ENCODE measurements at places on chromosomes 11 and 22.
A peak's percentile ranks its signal among the peaks of the same experiment; 100 is the strongest.

DNA sequence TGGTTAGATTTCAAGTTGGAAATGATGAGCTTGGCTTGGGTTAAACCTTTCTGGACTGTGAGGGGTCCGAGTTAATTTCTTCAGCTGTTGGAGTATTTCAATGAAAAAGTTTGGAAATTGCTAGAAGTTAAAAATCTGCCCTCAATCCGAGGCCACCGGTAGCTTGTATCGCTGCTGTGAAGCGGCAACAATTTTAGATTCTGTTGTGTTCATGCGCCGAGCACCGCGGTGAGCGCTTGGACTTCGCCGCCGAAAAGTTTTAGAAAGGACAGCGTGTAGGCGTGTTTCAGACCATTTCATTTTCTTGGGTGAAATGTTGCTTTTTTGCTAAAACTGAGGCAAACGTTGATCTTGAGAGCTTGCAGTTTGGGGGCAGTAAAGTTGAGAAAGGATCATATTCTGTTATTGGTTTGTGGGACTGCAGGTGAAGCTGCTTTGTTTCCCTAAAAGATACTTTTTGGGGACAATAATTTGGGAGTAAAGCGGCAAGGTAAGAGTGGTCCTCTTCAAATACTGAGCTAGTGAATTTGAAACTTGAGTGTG, 928 bp downstream of the FBXO7 start:
- no peak for DNase-seq

DNA sequence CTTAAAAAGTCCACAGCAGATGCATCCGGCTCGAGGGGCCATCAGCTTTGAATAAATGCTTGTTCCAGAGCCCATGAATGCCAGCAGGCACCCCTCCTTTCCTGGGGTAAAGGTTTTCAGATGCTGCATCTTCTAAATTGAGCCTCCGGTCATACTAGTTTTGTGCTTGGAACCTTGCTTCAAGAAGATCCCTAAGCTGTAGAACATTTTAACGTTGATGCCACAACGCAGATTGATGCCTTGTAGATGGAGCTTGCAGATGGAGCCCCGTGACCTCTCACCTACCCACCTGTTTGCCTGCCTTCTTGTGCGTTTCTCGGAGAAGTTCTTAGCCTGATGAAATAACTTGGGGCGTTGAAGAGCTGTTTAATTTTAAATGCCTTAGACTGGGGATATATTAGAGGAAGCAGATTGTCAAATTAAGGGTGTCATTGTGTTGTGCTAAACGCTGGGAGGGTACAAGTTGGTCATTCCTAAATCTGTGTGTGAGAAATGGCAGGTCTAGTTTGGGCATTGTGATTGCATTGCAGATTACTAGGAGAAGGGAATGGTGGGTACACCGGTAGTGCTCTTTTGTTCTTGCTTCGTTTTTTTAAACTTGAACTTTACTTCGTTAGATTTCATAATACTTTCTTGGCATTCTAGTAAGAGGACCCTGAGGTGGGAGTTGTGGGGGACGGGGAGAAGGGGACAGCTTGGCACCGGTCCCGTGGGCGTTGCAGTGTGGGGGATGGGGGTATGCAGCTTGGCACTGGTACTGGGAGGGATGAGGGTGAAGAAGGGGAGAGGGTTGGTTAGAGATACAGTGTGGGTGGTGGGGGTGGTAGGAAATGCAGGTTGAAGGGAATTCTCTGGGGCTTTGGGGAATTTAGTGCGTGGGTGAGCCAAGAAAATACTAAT, 1.9 kb downstream of the NEAT1 start:
- DNase-seq, result no peak

DNA sequence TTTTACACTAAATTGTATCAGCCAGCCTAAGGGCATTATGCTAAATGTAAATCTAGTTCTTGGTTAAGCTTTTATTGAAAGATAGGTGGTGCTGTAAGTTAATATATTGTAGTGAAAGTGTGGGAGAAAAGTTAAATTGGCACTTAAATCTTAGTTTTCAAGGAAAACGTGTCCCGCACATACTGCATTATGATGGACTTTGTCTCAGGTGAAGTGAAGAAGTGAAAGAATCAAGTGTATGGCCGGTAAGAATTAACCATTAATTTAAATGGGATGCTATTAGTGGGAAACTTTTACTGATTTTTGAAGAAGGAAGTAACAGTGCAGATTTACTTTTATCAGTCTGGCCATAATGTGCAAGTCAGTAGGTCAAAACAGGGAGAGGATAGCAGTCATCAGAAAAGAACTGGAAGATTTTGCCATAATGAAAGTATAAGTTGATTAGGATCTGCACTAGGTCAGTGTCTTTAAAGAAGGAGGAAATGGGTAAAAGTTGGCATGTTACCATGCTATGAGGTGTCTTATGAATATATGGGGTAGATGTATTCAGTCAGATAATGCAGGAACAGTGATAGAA, 81.6 kb downstream of the PDHX start:
- no peak for DNase-seq

GRCh38 chr11:62001450-62002191, 34.2 kb upstream of the FTH1 start:
- no peak for DNase-seq

- DNase-seq, result no peak
Observed at GRCh38 chr11:116931206-116931953, 94.0 kb upstream of the APOA1 start.

GRCh38 chr22:42747701-42748513, 27.2 kb upstream of the A4GALT start:
- DNase-seq, result no peak

DNA sequence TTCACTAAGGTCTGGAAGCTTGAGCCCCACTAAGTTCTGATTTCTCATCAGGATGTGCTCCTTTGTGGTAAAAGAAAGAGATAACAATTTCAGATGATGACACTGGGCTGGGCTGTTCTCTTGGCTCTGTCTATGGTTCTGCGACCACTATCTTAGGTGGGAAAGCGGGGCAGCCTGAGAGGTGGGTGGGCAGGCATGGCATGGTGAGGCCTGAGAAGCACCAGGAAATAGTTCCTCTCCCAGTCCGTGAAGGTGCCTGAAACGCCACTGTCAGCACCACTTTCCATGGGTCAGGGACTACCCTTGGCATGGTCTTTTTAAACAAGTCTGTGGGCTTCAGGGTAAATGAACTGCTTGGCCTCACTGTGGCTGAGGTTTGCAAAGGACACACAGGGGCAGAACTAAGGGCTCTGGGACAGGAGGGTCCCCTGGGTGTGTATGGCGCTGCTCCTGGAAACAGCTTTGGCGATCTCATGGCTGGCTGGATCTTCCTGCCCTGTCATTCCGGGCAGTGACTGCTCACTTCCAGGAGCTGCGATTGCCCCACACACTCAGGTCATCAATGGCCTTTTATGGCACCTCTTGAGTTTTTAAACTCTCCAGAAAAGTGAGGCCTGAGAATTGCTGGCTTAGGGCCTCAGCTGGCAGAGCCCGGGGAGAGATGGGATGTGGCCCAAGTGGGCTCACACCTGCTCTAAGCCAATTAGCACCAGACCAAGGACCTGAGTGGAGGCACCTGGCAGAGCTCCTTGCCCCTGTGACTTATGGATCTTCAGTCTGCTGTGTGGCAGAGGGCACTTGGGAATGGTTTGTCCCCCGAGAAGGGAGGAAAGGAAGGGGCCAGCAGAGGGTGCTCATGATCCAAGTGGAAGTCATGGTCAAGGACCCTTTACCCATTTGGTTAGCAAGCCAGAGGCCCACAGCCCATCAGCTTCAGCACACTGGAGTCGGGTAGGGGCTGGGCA, 55.6 kb upstream of the LYVE1 start:
- DNase-seq, result no peak

GRCh38 chr11:72702577-72703241, 28.5 kb upstream of the PDE2A start:
- DNase-seq, result no peak

DNA sequence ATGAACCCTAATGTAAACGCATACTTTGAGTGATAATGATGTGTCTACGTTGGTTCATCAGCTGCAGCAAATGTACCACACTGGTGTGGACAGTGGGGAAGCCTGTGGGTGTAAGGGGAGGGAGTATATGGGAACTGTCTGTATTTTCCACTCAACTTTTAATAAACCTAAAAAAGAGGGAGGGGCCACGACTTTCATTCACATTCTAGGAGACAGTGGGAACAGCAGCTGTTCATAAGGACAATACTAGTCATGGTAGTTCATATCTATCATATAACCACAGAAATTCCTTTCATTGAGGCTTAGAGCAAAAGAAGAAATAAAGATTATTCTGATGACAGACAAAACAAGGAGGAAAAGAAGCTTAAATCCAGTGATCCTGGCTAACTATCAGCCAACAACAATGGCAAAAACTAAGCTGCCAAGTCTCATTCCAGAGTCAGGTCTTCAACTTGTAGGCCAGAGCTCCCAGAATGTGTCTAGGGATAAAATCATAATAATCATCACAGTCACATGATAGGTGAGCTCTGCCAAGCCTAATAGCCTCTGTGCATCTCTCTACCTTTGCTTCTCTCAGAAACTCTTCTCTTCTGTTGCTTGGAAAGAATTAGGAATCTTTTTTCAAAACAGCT, 59.4 kb upstream of the CHRM4 start:
- no peak for DNase-seq

GRCh38 chr11:67639438-67639859, at the start of gene TBX10:
TSS of gene TBX10 (minus strand) at chr11:67639763. CDS start at chr11:67639472, 291 bp downstream.
- DNase-seq, result no peak

- no peak for DNase-seq
Observed at GRCh38 chr11:70570693-70571395, 172.5 kb downstream of the CTTN start.

- DNase-seq, result no peak
Observed at GRCh38 chr11:116851626-116852025, 14.2 kb upstream of the APOA1 start.

GRCh38 chr11:17988465-17988864, 24.4 kb downstream of the SERGEF start:
- DNase-seq, result peak; percentile 91

- no peak for DNase-seq
Observed at GRCh38 chr11:12725863-12726682, 51.9 kb downstream of the TEAD1 start.

- no peak for DNase-seq
Observed at GRCh38 chr11:35257281-35257680, 118.3 kb downstream of the CD44 start.
